DMS153 (cell line): ENCODE measurements at places on chromosomes 4 and X.
A peak's percentile ranks its signal among the peaks of the same experiment; 100 is the strongest.

DNA sequence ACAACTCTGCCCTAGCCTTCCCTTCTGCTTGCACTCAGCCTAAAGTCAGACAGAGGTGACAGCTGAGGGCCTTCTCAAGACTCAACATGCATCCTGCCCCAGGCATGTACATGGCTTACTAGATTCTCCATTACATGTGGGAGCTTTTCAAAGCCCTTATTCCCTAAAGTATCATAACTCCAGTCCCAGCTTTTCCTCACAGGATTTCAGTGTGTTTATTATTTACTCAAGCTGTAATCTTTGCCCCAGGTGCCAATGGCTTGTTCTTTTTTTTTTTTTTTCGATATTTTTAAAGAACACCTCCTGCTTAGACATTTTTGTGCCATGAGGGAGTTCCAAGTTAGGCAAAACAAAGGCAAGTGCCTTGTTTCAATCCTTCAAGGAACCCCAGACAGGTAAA lies 154.0 kb upstream of the RADX start:
- no peak for DNase-seq

- peak; percentile 39 for DNase-seq
Observed at GRCh38 chr4:145482209-145483037, 770 bp downstream of the SMAD1 start.

DNA sequence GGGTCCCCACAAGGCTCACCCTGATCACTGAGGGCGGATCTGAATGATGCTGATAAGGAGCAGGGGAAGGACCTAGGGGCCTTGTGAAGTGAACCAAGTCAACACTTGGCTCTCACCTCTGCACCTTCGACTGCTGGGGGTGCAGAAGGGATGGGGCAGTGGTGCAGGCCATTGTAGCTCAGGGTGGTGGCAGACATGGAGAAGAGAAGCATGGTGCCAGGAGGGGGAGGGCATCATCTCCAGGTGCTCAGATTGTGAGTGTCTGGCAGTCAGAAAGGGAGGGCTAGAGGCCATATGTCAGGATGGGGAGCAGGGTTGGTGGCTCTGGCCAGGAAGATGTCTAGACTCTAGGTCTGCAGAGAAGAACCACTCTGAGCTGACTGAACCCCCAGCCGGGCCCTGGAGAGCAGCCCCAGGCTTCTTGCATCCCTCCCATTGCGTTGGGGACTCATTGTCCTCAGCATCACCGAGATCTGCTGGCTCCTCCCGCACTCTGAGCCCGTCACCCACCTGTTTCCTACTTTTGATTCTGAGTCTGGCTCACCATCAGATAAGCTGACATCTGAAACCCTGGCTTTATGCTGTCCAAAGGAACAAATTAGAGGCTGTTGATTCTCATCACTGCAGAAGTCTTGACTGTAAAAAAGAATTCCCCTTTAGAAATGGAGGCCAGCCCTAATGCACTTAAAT lies 3.8 kb downstream of the APLN start:
- DNase-seq: no peak

DNA sequence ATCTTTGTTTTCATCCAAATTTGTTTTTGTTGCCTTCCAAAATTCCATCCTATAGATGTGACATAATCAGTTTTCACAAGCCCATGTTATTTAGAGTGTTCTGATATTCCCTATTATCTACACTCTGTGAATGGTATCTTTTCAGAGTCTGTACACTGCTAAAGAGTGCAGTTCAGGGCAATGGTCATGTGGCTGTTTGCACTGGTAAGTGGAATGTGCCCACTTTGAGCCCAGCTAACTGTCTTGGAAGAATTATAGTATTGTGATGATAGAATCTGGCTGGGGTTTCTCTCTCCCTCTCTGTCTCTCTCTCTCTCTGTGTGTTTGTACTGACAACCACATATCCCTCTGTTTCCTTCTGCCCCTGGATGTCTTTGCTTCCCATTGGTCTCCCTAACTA lies 37.4 kb upstream of the BEX4 start:
- DNase-seq: no peak

DNA sequence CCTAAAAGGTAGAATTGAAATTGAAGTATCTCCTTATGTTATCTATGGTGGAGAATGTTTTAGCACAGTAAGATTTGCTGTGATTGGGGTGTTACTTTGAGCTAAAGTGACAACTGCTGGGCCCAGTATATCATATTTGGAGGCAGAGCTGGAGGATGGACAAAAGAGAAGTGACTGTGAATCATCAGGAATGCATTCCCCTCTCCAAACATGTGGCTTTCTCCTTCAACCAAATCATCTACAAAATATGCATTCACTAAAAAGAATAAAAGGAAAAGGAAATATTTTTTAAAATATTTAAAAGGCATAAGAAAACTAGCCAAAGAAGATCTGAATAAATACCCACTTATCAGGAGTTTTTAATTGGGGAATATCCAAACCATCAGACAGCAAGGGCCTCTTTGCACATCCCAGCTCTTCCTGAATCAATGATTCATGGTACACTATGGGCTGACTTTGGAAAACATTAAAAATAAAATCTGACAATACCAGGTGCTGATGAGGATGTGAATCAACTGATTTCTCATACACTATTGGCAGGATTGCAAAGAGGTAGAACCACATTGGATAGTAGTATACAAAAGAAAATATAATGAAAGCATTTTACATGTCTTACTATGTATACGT lies 671.7 kb upstream of the NR3C2 start:
- DNase-seq: no peak

- no peak for DNase-seq
Observed at GRCh38 chr4:152064282-152064681, 303.5 kb upstream of the GATB start.

- DNase-seq: no peak
Observed at GRCh38 chr4:125952631-125953030, 637.9 kb downstream of the FAT4 start.

DNA sequence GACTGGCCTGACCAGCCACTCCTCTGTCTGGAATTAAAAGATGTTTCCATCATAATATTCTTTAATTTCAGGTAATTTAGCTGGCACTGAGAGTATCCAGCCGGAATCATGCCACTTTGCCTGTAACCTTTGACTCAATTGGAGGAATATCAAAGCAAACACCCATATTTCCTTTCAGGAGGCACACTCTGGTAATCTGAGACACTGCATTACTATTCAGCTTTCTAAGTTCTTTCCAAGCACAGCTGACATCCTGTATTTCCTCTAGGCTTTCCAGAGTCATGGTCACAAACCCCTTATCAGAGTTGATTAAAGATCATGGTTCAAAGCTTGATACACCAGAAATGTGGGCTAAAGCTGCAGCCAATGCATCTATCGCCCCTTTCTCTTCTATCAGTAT lies 29.3 kb downstream of the INTS12 start:
- DNase-seq: no peak

DNA sequence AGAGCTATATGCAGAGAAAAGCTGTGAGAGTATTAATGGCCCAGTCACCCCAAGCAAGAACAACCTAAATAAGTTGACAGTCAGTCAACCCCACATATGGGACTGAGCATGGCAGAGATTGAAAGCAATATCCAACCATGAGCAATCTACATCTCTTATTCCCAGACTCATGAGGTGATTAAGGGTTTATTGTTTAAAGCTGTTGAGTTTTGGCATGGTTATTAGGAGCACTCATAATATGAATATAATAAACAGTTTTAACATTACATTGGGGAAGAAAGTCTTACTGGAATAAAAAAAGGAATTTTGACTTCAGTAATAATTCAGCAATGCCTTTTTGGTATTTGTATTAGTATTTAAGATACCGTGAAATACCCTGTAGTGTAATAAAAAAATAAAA lies 1627.4 kb downstream of the STIM2 start:
- no peak for DNase-seq

DNA sequence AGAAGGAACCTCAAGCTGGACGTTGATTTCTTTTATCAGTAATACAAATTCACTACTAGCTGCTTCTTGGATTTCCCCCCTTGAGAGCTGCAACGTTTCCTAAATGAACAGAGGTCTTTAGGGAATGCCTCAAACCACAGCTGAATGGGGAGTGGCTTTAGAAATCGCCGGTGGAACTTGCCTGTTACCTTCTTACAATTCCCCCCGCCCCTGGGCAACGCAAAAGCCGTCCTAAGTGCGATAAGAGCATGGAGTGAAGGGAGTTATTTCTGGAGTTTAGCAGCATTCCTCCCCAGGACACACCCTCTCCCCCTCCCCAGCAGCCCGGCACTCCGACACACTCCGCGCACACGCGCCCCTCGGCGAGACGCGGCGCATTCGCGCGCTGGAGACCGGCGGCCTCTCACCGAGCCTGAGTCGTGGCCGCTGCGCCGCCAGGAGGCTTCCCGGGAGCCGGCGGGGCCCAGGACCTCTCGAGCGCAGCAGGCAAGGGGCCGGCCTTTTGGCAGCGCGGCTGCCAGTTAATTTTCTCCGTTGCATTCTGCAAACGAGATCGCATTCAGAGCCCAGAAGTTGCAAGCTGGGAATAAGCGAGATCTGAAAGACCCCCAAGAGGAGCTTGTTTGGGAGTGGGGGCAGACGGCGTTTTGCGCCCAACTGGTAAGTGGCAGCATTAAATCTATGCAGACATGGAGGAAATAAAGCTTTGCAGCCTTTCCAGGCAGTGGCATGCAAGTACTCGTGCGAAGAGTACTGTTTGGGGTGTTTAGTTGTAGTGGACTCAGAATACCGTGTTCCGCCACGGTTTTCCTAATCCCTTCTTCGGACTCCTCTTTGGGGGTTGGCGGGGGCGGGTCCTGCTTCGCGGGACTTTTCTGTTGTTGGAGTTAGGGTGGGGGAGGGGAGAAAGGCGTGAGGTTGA lies 134.7 kb downstream of the PALLD start:
- DNase-seq: peak; percentile 20

DNA sequence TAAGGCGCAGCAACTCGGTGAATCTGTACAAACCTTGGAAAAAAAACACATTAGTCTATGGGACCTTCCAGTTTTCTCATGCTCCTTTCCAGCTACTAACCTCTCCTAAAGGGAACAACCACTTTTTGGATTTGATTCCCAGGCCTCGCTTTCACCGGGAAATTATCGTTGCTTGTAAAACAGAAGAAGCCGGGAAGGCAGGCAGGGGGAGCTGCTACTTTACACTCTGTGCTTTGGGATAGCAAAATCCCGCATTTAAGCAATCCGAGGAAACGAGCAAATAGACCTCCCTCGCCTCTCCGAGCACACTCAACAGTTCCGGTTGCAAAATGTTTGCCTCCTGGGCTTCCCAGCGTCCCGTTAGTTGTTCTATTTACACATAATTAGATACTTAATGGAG lies 1.2 kb downstream of the CD38 start:
- no peak for DNase-seq

DNA sequence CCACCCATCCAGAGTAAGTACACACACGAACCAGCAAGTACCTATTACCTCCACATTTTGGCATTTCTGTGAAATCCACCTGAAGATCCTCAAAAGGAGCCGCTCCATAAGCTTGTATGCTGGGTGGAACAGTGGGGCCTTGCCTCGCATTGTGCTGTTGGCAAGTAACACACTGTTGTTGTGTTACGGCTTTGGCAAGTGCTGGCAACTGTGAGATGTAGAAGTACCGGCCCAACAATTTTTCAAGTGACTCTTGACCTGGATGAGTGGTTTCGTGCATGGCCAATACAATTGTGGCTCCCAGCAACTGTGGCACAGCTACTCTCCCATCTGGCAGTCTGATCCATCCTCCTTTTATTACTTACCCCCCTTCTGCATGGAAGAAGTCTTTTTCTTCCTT lies 128.7 kb downstream of the CCNB3 start:
- DNase-seq: no peak

- DNase-seq: no peak
Observed at GRCh38 chr4:104093247-104093646, 373.5 kb upstream of the TACR3 start.

DNA sequence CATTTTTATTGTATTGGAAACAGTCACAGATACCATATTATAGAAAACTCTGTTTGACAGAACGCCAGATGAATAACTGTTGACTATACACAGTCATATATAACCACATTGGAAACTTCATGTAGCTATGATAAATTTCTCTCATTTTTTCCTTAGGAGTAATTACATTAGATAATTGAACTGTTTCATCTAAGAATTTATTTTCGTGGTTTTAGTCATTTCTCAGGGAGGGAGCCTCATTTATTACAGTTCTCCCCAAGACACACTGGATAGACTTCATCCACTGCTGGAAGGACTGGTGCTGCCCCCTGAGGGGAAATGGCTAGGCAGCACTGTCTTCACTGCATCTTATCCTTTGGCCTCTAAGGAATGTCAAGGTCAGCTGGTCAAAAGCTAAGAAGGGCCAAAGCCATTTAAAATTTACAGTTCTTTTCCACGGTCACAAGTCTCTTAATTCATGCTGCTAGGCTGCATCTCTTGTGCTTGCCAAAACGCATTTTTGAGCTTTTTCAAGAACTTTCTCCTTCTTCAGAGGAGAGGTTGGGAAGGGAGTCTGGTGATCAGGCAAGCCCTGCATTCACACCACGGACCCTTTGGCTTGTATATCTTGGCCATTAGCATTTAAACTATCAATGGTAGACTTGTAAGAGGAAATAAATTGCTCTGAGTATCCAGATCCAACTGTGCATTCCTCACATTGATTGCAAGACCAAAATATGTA lies 145.1 kb downstream of the CBR4 start:
- no peak for DNase-seq

DNA sequence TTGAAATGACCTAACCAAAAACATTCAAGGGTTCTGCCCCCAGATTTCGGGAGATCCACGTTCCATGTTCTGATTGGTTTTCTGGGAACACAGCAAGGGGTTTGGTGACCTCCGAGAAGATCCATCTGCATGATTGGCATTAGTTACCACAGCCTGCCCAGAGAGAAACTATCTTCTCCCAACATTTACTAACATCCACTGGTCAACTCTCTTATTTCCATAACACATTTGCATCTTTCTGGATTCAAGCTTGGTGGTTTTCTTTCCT lies 15.6 kb downstream of the SHOX start:
- DNase-seq: no peak

- DNase-seq: no peak
Observed at GRCh38 chrX:13110433-13111324, 66.3 kb upstream of the FAM9C start.

DNA sequence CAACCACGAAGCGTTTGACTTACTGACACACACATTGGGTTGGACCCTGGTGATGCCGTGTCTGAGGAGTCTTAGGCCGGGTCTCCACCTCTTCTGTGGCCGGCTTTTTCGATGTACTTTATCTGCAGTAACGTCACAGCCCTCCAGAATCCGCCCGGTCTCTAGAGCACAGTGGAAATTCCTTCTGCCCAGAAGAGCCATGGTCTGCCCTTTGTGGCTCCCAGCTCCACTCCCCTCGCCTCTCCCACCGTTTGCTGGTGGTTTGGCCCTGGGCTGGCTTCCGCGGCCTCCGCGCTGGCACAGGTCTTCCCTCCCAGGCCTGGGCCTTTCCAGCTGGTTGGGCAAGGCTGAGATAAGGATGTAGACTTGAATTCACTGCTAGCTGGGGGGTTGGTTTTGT lies 4.3 kb downstream of the MAEA start:
- no peak for DNase-seq
